ENCODE measurements at places on chromosomes 13 and 19.

DNA sequence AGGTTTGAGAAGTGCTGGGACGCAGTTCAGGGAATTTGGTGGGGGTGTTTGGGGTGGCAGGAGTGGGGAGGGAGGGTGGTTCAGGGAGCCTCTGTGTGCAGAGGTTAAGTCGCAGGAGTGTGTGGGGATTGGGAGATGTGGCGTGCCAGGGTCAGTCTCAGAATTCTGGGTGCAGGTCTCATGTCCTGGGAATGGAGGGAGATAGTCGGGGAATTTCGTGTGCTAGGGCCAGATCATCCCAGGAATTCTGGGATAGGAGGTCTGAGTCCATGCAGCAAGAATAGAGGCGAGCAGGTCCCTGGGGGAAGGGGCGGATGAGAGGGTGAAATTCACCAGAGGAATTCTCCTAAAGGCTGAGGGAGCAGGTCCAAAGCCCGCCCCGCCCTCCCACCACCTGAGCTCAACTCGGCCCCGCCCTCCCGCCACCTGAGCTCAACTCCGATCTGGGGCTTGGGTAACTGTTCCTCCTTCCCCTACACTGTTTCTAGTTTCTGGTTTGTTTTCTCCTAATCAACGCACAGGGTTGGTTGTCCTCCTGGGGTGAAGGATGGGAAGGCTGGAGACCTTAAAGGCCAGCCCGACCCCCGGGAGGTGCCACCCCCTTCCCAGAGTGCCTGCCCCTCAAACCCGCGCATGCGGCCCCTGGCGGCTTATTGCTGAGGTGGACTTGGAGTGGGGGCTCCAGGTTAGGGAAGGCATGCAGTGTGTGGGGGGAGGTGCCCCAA lies 15.2 kb downstream of the KCNC3 start:
- DNase-seq, result no peak

- no peak for DNase-seq
Observed at GRCh38 chr19:7787141-7787540, 24.1 kb downstream of the CLEC4M start.

GRCh38 chr19:46618670-46619231 lies 6.1 kb downstream of the PTGIR start:
- DNase-seq, result no peak

DNA sequence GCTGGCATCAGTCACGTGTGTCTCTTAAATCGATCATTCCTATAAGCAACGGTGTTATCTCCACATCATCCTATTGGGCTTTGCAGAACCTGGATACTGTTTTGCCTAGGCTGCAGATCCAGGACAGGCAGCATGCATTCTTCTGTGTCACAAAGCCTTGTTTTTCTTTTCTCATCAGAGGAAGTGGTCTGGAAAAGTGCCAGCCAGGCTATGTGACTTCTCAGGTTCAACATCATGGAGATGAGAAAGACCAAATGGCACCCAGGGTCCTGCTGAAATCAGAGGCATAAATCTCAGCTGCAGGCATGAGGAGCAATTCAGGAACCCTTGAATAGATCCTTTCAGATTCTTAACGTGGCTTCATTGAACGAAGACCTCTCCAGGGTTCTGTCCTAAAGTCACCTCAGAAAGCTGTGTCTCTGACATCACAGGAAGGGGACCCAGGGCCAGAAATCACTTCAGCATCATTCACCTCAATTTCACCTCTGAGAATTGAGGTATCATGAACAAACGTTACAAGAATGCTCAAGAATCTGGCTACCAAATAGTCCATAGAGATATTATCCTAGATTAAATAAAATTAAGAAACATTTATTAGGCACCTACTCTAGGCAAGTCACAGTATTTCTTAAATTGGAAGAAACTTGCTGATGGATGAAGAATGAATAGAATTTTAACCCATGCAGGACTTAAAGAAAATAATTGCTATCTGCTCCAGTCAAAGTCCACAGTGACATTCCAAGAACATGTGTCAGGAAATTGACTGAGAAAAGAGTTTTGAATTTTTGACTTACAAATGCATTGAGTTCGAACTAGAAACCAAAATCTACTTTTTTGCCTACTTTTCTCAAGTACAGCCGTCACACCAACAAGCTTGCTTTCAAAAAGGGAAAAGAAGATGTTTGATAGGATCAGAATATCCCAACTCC lies 124.1 kb downstream of the COG6 start:
- no peak for DNase-seq

Measured in stimulated activated CD4-positive, alpha-beta T cell treated with anti-CD3 and anti-CD28 coated beads, Interleukin-12 subunit alpha, Interleukin-12 subunit beta, amount 100 ng/mL, for 24 hours (primary cell).